ENCODE measurements at places on chromosomes 11 and 22.
A peak's percentile ranks its signal among the peaks of the same experiment; 100 is the strongest.

DNA sequence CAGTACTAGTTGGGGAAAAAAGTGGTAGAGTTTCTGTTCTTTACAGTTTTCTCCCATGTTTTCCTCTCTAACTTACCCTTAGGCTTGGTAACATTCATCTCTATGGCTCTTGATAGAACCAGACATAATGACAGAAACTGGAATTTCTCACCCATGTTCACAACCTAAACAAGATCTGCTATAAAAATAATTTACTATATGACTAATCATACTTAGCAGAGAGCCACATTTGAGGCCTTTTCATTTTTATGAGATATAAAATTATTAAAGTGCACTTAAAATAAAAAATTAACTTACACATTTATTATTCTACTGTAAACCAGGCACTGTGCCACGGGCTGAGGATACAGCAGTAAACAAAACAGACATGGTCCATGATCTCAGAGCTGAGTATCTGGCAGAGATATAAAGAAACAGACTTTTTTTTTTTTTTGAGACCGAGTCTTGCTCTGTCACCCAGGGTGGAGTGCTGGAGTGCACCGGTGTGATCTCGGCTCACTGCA, 98.1 kb downstream of the GAB2 start:
- DNase-seq, result peak; percentile 92

- peak; percentile 38 for DNase-seq
These were observed 19.4 kb upstream of the CTSD start for GRCh38 chr11:1782831-1783724.

- DNase-seq, result no peak
These were observed 5.8 kb downstream of the SCUBE1 start for GRCh38 chr22:43337385-43337784.

DNA sequence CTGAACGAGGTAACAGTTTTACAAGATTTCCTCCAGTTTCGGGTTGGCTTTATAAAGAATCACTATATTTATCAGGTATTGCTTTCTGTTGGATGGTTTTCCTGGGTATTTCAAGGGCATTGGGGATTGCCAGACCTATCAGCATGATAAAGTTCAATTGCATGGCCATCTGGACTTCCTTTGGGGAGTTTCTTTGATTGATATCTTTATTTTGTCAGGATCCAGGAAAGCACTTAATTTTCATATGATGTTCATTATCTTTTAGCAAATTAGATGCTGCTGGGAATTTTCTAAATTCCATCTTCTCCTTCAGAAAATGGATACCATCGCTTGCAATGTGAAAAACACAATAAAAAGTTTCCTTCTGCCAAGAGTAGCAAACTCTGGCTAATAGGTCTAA, 21.2 kb downstream of the RFPL2 start:
- DNase-seq, result no peak

DNA sequence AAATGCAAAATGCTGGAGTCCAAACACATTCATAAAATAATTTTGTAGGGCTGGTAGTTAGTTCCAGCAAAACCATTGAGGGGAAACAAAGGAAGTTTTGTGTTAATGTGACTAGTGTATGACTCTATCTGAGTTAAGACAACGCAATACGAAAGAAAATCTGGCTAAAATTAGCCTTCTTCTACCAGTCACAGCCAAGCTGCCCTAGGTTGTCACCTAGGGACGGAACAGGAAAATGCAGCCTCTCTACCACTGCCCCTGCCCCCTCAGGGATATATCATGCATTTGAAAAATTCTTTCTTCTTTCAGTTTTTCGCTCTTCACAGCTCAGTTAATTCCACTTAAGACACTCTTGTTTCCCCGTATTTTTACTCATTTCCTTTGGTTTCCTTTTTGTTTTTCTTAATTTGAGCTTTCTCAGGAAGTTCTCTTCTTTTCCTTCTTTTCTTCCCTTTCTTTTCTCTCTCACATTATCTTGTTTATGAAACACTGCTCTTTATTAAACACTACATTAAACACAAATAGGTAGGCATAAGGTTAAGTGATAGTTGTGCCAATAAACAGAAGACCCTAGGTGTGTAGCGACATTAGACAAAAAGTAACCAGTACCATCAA, 30.6 kb downstream of the KIRREL3 start:
- peak; percentile 32 for DNase-seq

- DNase-seq, result no peak
These were observed 35.8 kb upstream of the RIC3 start for GRCh38 chr11:8204596-8204995.

DNA sequence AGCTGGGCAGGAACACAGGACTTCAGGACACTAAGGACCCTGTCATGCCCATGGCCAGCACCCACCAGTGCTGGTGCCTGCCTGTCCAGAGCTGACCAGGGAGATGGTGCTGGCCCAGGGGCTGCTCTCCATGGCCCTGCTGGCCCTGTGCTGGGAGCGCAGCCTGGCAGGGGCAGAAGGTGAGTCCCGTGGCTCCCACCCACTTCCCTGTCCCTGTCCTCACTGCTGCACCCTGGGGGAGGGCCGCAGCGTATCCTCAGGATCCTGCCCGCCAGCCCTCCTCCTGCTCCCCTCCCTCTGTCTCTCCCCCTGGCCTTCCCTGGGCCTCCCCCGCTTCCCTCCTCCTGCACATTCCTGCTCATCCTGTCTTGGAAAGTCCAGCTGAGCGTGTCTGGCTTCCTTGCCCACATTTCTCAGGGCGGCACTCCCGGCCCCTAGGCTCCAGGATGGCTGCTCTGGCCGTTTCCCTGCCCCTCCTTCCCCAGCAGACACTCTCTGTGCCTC, 8.7 kb downstream of the CSF2RB start:
- no peak for DNase-seq

DNA sequence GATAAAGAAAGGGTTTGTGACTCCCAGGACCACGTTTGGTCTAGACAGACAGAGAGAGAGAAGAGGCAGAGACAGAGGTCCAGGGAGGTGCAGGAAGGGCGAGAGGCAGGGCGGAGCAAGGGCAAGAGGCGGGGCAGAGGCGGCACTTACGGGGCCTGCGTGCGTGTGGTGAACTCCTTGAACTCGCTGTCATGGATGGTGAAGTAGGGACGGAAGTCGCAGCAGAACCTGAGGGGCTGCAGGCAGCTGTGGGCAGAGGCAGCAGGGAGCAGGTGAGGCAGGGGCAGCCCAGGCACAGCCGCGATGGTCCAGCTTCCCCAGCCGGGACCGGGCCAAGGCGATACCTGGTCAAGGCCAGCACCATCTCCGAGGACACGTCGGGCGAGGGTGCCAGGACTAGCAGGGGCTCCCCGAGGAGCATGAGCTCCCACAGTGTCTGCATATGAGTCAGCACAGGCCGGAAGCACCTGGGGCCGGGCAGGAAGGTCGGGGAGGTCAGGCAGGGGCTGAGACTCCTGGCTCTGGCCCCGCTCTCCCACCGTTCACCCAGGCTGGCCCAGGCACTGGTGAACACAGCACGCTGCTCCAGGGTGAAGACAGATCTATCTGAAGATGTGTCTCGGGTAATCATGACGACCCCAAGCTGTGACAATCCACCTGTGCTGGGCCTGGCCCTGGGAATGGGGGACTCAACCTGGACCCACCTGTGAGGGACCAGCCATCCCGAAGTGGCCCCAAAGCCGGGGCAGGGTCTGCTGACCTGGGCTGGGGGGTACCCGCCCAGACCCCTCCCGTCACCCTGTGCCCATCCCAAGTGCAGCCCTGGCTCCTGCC, 7.2 kb upstream of the PLXNB2 start:
- peak; percentile 64 for DNase-seq

GRCh38 chr11:64084951-64085710, 49.4 kb downstream of the FLRT1 start:
- DNase-seq, result no peak

DNA sequence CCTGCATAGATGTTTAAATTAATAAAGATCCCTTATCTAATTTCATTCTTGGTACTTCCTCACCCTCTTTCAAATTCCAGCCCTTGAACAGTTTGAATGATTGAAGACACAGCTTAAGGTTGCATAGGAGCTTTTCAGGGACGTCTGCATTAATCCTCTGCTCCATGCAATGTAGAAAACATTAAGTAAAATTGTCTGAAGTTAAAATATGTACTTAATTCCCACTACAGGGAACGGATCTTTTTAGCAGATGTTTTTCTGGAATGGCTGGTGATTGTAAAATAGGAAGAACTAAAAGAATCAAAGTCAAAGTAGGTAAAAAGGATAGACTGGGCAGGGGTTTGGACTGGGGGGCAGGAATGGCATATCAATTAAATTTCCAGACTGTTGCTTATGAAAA, 58.9 kb downstream of the ABTB2 start:
- no peak for DNase-seq

- DNase-seq, result no peak
These were observed 154.3 kb upstream of the B3GAT1 start for GRCh38 chr11:134566311-134566710.

DNA sequence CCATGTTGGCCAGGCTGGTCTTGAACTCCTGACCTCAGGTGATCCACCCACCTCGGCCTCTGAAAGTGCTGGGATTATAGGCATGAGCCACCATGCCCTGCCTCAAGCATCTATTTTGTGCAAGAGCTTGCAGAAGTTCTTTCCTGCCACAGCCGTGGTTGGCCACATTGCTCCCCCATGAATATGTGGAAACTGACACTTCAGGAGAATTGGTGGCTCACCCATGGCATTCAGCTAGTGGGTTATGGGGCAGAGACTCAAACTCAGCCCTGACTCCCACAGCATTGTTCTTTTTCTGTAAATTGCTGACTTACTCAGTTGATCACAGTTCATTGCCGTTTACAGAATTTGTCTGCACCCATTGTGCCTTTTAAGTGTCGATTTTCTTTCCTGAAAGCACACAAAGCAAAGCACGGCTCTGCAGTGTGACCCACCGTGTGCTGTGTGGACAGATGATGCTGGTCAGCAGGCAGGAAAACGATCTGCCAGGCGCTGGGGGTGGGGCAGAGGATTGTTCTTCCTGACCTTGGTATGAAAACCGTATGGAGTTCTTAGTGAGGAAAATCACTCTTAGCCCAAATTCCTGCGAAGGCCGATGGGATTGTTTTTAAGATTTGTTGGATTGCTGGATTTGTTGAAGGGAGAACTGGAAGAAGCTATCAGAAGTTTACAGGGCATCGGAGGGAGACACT, 115.6 kb downstream of the PTPRJ start:
- DNase-seq, result no peak

GRCh38 chr11:129930296-129930695, 34.9 kb upstream of the NFRKB start:
- DNase-seq, result no peak

GRCh38 chr11:61596990-61597389, 16.1 kb upstream of the SYT7 start:
- no peak for DNase-seq

- no peak for DNase-seq
These were observed 631.5 kb downstream of the METTL15 start for GRCh38 chr11:28739489-28740280.

- no peak for DNase-seq
These were observed 330.8 kb upstream of the MTNR1B start for GRCh38 chr11:92638678-92639077.

- no peak for DNase-seq
These were observed 132.5 kb upstream of the KIRREL3 start for GRCh38 chr11:127133061-127133460.

DNA sequence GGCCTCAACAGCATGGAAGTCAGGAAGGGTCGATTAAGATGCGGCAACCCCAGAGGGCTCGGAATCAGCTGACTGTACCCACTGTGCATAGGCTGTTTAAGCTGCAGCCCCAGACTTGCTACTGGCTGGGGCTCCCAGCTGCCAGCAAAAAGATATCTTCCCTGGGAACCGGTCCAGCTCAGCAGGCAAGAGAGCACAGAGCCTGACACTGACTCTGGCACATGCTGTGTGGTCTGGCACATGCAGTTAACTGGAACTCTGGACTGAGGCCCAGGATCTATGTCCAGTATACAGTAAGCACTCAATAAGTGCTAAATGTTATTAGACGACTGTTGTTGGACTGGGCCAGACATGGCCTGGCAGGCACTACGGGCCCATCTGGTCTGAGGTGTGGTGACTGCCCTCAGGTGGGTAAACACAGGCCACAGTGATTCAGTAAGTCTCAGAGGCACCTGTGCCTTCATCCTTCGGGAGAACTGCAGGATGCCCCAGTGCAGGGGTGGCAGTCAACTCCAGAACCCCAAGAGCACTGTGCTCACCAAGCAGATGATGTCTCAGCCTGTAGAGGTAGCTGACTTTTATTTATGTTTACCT, 87.6 kb downstream of the LARGE1 start:
- no peak for DNase-seq

DNA sequence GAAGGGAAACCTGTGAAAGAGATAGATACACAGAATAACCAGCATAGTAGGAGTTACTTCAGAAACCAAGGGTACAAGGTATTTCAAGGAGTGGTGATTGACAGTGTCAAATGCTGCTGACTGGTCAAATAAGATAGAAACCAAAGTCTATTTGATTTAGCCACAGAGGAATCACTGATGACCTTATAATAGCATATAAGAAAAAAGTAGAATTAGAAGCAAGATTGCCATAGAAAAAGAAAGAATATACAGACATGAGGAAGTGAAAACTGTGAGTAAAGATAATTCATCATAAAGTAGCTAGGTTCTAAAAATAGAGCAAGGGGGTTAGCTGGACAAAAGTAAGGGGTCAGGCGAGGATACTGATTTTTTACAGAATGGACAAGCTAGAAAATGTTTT, 14.2 kb downstream of the ZBTB44 start:
- DNase-seq, result peak; percentile 50

- no peak for DNase-seq
These were observed 10.3 kb downstream of the MRGPRG start for GRCh38 chr11:3208272-3208671.

DNA sequence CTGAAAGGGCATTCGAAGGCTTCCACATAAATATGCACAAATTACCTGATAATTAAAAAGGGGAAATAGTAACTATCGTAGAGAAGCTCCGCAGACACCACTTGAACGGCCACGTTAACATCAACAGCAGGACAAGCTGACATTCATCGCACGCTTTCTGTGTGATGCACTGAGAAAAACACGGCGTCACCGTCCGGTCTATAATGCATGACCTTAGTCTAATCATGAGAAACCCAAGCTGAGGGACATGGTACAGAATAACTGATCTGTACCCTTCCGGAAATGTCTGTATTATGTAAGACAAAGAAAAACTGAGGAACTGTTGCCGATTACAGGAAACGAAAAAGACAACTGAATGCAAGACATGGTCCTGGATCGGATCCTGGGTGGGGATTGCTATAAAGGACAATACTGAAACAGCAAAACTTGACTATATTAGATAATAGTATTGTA, 678 bp upstream of the RANGAP1 start:
- peak; percentile 91 for DNase-seq

GRCh38 chr22:24134090-24134846, 47.0 kb upstream of the SUSD2 start:
- no peak for DNase-seq

DNA sequence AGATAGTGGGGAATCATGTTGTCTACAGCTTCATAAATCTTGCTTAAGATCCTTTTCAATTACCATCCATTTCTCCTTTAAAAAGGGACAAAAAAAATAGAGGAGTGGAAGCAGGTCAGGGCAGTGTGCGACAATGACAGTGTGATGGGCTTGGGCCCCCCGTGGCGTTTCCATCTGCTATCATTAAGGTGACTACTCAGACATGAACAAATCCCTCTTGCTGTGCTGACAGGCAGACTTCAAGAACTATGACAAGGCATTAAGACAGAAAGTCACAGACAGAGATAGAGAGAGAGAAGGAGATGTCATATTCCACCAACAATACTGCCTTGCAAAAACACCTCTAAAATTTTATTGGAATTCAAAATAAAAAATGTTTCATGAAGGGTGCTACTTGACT, 263.2 kb downstream of the DCDC1 start:
- DNase-seq, result peak; percentile 42

Measured in OCI-M1 (cell line).